ENCODE measurements at places on chromosomes 2 and 18.

DNA sequence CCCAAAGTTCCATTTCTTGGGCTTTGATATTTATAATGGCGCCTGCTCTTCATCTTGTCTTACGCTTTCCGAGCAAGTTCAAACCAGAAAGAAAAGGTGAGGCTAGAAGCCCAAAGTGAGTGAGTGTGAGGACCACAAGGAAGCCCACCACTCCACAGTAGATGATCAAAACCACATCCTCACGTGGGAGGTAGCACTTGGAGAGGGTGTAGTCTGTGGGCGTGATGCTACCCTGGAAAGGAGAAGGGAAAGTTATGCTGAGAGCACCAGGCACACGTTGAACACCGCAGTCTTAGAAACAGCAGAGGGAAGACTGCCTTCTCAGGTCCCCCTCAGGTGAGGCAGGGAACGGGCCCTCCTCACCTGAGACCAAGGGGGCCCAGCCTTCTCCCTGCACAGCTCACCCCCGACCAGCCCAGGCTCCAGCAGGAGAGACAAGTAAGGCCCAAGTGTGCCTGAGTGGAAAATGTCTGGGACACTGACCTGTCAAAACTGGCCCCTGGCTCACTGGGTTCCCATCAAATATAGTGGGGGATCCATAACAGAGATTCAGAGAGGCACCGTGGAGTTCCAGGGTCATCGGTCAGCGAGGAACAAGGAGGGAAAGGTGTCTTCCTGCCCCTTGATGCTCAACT, 23.6 kb downstream of the MPPE1 start:
- no peak for DNase-seq

DNA sequence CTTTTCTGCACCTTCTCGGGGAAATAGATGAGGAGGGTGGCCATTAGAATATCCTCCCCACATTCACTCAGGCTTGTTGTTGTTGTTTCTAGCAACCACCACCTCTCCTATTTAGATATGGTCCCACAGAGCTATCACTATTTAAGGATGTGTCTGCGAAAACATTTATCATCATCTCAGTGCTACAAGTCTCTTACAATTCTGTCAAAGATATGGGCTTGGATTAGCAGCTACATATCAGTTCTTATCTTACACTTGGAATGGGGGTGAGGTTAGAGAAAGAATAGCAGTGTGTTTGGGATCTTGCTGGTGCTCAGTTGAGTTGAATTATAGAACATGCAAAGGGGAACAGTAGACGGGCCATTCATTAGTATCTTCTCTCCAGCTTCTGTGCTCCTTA, 546.1 kb downstream of the PARD3B start:
- no peak for DNase-seq

GRCh38 chr2:216504376-216504762, 5.7 kb downstream of the RPL37A start:
- DNase-seq, result no peak

GRCh38 chr2:98148595-98149332, 61.8 kb downstream of the VWA3B start:
- no peak for DNase-seq

DNA sequence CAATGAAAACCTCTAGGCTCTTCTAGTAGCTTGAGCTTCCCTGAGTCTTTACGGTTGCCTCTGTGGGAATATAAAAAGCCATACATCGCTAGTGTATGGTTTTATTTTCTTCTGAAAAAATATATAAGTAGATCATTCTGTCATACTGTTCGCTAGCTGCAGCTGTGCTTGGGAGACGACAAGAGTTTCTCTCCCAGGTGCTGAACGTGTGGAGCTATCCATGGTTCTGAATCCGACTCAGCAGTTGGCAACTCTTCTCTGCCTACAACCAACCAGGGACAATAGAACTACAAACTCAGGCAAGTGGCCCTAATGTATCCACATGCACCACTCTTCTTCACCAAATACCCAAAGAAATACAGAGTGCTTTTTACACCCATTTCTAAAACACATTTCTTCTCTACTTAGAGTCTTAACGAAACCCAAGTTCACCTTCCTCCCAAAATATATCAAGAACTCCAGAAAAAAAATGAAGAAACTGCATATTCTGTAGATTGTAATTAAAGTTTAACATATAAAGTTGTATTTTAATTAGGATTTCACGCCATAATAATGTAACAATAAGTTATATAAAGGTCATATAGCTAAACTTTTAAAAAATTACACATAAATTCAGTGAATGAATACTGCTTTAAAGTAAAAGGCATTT, 2.2 kb upstream of the KCNH7 start:
- peak; percentile 72 for DNase-seq

- DNase-seq, result no peak
Measured at GRCh38 chr2:118056165-118056534, 32.1 kb upstream of the INSIG2 start.

DNA sequence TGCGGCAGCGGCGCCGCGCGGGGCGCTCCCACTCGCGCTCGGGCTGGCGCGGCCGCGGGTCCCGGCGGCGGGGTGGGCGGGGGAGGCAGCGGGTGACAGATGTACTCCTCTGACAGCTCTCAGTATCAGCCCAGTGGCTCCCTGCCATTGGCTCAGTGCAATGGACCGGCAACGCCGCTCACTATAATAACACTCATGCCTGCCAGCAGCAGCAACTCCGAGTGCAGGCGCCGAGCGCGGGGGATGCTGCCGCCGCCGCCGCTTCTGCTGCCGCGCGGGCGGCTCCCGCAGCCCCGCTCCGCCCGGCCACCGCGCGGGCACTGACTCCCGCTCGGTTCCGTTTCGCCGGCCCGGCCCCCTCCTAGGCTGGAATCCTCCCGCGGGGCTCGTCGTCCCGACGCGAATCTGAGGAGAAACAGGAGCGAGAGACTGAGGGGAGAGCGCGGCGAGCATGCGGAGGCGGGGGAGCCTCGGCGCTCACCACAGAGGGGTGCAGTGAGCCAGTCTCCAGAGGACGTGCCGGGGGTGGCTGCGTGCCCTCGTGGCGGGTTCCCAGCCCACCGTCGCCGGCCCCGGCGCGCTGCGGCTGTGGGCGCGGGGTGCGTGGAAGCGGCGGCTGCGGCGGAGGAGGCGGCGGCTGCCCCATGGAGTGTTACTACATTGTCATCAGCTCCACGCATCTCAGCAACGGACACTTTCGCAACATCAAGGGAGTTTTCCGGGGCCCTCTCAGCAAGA, at the start of gene ZNF804A:
ZNF804A (plus strand) TSS at position 214 of the 738 bp plus-strand sequence; CDS start at position 645, 431 bp downstream.
- DNase-seq, result peak; percentile 61

Measured in kidney tubule cell (primary cell).